ENCODE measurements at places on chromosomes 16 and 17. TPM values are rescaled to one million over a fixed set of nuclear protein-coding genes. Genes with fewer than 3 reads are reported as not detected.
A peak's percentile ranks its signal among the peaks of the same experiment; 100 is the strongest.

DNA sequence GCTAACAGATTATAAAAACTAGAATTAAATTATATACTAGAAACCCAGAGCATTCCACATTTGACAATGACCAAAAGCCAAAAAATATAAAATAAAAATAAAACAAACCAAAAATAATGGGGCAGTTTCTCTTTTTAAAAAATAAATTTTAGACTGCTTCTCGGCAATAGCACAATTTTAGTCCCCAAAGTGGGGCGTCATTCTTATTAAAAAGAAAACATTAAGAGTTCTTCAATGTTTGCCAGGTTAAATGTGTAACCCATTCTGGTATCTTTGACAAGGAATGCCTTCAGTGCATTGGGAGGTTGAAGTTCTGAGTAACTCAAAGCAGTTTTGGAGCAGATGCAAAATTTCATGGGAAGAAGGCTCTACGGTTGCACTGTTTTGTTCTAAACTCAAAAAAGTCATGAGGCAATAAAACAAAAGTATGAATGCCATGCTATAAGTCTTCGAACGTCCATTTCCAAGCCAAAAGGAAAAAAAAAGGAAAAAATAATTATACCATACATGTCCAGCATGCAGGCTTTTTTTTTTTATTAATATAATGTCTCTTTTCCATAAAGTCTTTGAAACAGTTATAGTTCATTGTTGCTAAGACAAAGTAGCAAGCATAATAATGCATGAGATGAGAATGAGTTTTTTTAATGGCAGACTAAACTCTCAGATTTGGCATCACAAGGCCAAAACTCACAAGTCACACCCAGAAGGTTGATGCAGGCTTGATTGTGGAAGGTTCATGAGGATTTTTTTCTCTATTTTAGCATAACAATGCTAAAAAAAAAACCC lies 3.1 kb downstream of the MAF start:
- DNase-seq = no peak

DNA sequence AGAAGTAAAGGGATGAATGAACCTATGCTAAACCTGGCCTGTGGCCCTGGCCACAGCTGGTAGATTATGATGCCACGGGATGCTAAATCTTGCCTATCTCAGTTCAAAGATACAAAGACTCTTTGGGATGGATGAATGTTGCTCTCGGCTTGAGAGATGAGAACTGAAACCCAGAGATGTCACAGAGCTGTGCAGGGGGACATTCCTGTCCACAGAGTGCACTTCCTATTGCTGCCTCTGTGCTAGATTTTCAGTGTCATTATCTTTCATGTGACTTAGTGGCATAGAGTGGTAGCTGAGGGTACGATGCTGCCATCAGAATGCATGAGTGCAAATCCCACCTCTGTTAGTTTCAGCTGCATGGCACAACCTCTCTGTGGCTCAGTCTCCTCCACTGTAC lies 2.3 kb upstream of the MT1M start:
- DNase-seq = no peak

GRCh38 chr16:55042556-55043432 lies 112.1 kb downstream of the IRX5 start:
- no peak for DNase-seq

GRCh38 chr16:46748775-46749705 lies 896 bp upstream of the MYLK3 start:
- no peak for DNase-seq

- no peak for DNase-seq
These were observed 350.8 kb upstream of the HSBP1 start for GRCh38 chr16:83456934-83457333.

DNA sequence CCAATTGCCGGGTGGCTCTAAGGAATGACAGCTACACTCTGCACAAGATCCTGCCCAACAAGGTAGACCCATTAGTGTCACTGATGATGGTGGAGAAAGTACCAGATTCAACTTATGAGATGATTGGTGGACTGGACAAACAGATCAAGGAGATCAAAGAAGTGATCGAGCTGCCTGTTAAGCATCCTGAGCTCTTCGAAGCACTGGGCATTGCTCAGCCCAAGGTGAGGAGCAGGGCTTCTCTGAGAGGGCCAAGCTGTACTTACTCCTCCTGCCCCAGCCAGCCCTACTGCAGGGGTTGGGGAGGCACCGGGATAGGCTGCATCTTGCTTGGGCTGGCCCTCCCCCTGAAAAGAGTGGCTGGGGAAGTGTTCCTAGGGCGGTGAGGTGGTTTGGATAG lies 2.8 kb upstream of the FTSJ3 start:
- no peak for DNase-seq

DNA sequence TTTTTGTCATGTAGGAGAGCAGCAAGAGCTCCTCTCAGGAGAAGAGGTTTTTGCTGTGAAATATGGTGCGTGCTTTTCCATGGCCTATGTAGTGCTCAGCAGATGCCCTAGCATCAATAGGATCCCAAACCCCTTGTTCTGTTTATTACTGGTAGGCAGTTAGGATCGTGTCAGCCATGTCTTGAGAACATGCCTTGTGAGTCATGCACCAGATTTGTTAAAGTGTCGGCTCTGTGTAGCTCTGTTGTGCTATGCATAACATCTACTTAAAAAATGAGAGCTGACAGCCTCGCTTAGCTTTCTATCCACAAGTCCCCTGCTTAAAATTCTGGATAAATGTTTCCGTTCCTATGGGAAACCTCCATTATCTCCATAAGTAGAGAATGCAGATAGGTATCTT lies 4.4 kb upstream of the EIF4A3 start:
- peak; percentile 3 for DNase-seq

The ZNF771 gene
- total RNA-seq = 7.5 TPM

The TBC1D3I gene
- total RNA-seq = 0.36 TPM

The KRTAP4-9 gene
- total RNA-seq = not detected
